ENCODE measurements at places on chromosomes 4 and X. TPM values are rescaled to one million over a fixed set of nuclear protein-coding genes. Genes with fewer than 3 reads are reported as not detected.

Gene CLDN22
- total RNA-seq: not detected

Gene SPANXA1
- total RNA-seq: not detected

Gene PGAM4
- total RNA-seq: not detected

Gene AIFM1
- total RNA-seq: 39.7 TPM

Gene SH2D1A
- total RNA-seq: not detected

Gene NKX3-2
- total RNA-seq: not detected

Gene TIGD2
- total RNA-seq: 7.2 TPM

Gene F8A3
- 5.2 TPM for total RNA-seq

Gene XAGE2
- total RNA-seq: not detected

Gene RIBC1
- total RNA-seq: 2.6 TPM

Gene BMP3
- not detected for total RNA-seq

Gene SLC26A1
- 5.8 TPM for total RNA-seq

Gene SLC6A14
- 0.13 TPM for total RNA-seq

Gene FRMPD4
- not detected for total RNA-seq

Gene CHRNA9
- total RNA-seq: not detected

Gene ARHGAP6
- total RNA-seq: not detected

Gene LAS1L
- total RNA-seq: 50.6 TPM

Gene CLNK
- total RNA-seq: not detected

Gene CRLF2
- total RNA-seq: not detected

Gene TMPRSS11A
- total RNA-seq: not detected

Gene HAND2
- total RNA-seq: not detected

Gene C4orf54
- total RNA-seq: not detected

Gene SNX25
- total RNA-seq: 4.8 TPM

Data from HT-29 (cell line).